ENCODE measurements at places on chromosomes 11 and 22. TPM values are rescaled to one million over a fixed set of nuclear protein-coding genes. Genes with fewer than 3 reads are reported as not detected.

APOA4 gene
- not detected for total RNA-seq

CCDC87 gene
- total RNA-seq, result 0.25 TPM

SLC35F2 gene
- 22.9 TPM for total RNA-seq

SMIM38 gene
- total RNA-seq, result 0.11 TPM

ACCSL gene
- not detected for total RNA-seq

CRACR2B gene
- total RNA-seq, result 1.9 TPM

PAMR1 gene
- 512 TPM for total RNA-seq

CARD18 gene
- not detected for total RNA-seq

RBMXL2 gene
- 0.11 TPM for total RNA-seq

SPDYC gene
- total RNA-seq, result not detected

TMEM45B gene
- total RNA-seq, result not detected

APOBEC3H gene
- not detected for total RNA-seq

SELENOM gene
- total RNA-seq, result 146 TPM

INS gene
- not detected for total RNA-seq

FDXACB1 gene
- 2.7 TPM for total RNA-seq

MFRP gene
- not detected for total RNA-seq

LRRC56 gene
- 0.62 TPM for total RNA-seq

DGAT2 gene
- total RNA-seq, result 1.3 TPM

CDK2AP2 gene
- total RNA-seq, result 30.4 TPM

PYGM gene
- 0.33 TPM for total RNA-seq

ELFN2 gene
- total RNA-seq, result 0.25 TPM

LINC01488 gene
- not detected for total RNA-seq

SNX32 gene
- total RNA-seq, result 0.44 TPM

MYO7A gene
- total RNA-seq, result 0.12 TPM

CALCA gene
- total RNA-seq, result not detected

CHST1 gene
- 1.7 TPM for total RNA-seq

ENTHD1 gene
- total RNA-seq, result not detected

CNTF gene
- total RNA-seq, result 3.3 TPM

CALCB gene
- total RNA-seq, result 0.12 TPM

MDK gene
- 49.5 TPM for total RNA-seq

PHF21B gene
- total RNA-seq, result under 0.01 TPM

TMEM191C gene
- total RNA-seq, result 0.66 TPM
